ENCODE measurements at places on chromosomes 7 and 10. TPM values are rescaled to one million over a fixed set of nuclear protein-coding genes. Genes with fewer than 3 reads are reported as not detected.

The NKX2-3 gene
- polyA plus RNA-seq = 0.97 TPM

The UPF2 gene
- 20.4 TPM for polyA plus RNA-seq

The CFAP70 gene
- polyA plus RNA-seq = 1.9 TPM

The LRRC18 gene
- polyA plus RNA-seq = 0.12 TPM
